Upper lobe of left lung (tissue), 6 donors: ENCODE measurements at places on chromosomes 3 and 15. TPM values are rescaled to one million over a fixed set of nuclear protein-coding genes. Genes with fewer than 3 reads are reported as not detected.

DNA sequence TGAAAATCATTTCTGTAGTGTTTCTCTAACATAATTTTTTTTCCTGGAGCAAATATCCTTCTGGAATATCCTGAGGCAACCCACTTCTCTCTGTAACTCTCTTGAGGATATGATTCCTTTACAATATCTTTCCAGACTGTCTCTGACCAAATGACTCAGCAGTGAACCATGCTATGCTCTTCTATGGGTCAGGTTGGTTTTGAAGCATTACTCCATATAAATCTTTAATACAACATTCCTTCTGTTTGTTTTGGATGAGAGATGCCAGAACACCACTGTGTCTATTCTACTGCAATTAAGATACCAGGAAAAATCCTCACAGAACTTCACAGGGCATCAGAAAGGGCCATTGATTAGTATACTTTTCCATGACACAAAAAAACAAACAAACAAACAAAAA is 626.4 kb upstream of the ZNF385D start:
- H3K4me1 ChIP-seq, result peaks cover 3% of the 10 kb centered on the region
- no peaks in the 10 kb centered on the region for H3K27me3 ChIP-seq
- no peak for DNase-seq
- no peaks in the 10 kb centered on the region for H3K36me3 ChIP-seq
- no peak overlapping the region for H3K27ac ChIP-seq

- H3K27me3 ChIP-seq, result no peaks in the 10 kb centered on the region
- H3K4me1 ChIP-seq, result peaks cover 6% of the 10 kb centered on the region
- DNase-seq, result no peak
- H3K36me3 ChIP-seq, result no peaks in the 10 kb centered on the region
- H3K27ac ChIP-seq, result no peak overlapping the region
These were observed 76.0 kb downstream of the FEM1B start for GRCh38 chr15:68353421-68354135.

GRCh38 chr3:10948326-10948725 is 44.2 kb upstream of the SLC6A1 start:
- no peaks in the 10 kb centered on the region for H3K27me3 ChIP-seq
- no peaks in the 10 kb centered on the region for H3K4me1 ChIP-seq
- no peak for DNase-seq

DNA sequence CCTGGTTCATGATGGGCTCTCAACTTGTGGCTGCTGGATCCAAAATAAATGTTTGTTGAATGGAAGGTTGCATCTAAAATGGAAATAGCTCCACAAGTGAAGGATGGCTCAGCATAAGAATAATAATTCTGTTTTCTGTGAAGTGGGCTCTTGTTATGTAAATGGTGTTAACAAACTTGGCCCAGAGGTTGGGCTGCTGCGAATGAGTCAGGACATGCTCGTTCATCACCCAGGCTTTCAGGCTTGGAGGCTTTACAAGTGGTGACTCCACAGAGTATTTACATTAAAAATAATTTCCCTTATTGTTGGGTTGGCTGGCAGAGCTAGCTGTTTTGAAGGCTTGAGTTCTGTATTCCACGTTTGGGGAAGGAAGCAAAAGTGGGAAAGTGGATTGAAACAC is 60.5 kb downstream of the ITGB5 start:
- no peak overlapping the region for H3K4me3 ChIP-seq
- H3K27me3 ChIP-seq, result no peaks in the 10 kb centered on the region
- H3K27ac ChIP-seq, result no peak overlapping the region
- H3K4me1 ChIP-seq, result peaks cover 8% of the 10 kb centered on the region
- no peak for DNase-seq

DNA sequence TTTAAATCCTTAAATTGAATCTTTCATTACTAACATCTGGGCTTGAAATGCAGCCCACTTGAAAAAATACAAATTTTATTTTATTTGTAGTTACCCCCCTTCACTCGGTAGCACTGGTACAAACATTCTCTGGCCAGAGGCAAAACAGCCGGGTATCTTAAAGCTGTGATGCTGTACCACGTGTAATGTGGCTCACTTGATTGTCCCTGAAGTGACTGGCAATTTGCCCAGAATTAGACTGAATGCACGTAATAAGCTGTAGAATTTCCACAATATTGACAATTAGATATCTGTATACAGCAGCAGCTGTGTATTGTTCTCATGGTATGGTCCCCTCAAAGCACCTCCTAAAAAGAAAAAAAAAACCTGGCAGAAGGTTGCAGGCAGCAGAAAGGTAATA is 192.8 kb upstream of the TBC1D5 start:
- no peaks in the 10 kb centered on the region for H3K4me1 ChIP-seq
- H3K36me3 ChIP-seq, result no peaks in the 10 kb centered on the region
- DNase-seq, result no peak
- no peak overlapping the region for H3K4me3 ChIP-seq

DNA sequence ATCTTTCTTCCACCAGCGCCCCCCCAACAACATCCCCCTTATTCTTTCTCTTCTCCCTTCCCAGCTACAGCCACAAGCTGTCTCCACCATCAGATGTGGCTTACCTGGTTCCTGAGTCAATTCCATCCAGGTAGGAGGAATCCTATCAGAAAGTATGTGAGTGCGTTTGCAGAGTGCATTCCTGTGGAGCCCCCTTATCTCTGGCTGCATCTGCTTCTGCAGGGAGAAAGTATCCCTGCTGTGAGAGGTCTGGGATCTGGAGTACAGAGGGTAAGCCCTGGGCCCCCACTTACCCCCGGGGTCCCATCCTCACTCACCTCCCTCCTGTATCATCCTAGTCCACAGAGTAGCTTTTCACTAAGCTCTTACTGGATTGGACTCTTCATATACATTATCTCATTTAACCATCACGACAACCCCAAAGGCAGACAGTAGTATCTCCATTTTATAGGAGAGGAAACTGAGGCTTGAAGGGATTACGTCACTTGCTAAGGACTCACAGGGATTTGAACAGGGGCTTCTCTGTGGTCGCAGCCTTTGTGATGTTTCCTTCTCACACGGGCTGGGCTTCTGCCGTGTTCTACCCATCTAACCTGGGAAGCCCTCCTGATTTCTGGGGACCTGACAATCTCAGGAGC is 22.2 kb upstream of the MAGEF1 start:
- no peak overlapping the region for H3K27ac ChIP-seq
- H3K4me3 ChIP-seq, result no peak overlapping the region

- H3K4me3 ChIP-seq, result peak overlapping the region; percentile 7
- no peaks in the 10 kb centered on the region for H3K27me3 ChIP-seq
- H3K36me3 ChIP-seq, result no peaks in the 10 kb centered on the region
- DNase-seq, result peak; percentile 14
- no peak overlapping the region for H3K27ac ChIP-seq
These were observed 85.6 kb downstream of the PDCD6IP start for GRCh38 chr3:33883951-33884561.

DNA sequence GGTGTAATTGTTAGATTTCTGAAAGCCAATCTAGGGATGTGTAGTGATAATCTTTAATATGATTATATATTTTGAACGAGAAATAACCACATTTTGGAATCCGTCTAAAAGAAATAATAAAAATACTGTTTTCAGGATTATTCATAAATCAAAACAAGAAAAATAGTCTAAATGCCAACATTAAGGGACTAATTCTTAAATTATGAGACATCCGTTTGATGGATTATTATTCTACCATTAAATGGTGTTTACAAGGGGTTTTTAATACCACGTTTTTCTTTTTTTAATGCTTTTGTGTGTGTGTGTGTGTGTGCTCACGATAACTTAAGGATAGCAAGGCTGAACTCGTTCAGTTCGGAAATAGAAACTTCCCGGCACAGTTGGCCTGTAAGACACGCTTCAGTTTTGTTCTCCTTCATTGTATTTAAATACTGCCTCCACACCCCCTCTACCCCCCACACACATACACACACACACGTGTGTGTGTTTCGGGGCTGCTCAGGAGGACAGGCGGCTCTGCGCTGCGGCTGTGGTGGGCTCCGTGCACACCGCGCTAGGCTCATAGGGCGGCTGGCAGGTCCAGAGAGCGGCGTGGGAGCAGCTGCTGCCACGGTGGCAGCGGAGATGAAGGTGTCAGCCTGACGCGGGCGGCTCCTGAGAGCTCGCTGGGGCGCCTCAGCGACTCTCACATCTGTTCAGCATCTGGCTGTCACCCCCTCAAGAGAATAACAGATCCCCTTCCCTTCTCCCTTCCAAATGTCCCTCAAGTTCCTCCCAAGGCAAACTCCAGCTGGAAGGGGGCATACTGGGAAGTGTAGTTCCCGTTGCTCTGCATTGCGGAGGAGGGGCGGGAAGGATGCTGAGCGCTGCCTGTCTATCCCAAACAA is 23.0 kb upstream of the ANP32A start:
- H3K27me3 ChIP-seq, result no peaks in the 10 kb centered on the region
- no peak overlapping the region for H3K27ac ChIP-seq
- H3K4me3 ChIP-seq, result peak overlapping the region; percentile 31
- H3K4me1 ChIP-seq, result peaks cover 9% of the 10 kb centered on the region

- no peak overlapping the region for H3K27ac ChIP-seq
- no peaks in the 10 kb centered on the region for H3K4me1 ChIP-seq
- no peak for DNase-seq
- no peaks in the 10 kb centered on the region for H3K36me3 ChIP-seq
- no peak overlapping the region for H3K4me3 ChIP-seq
These were observed 774 bp upstream of the TMCO5A start for GRCh38 chr15:37933666-37934065.

ALPK3 gene
- 36.4 TPM for total RNA-seq

ARPIN gene
- total RNA-seq, result 40.4 TPM

HRG gene
- 0.13 TPM for total RNA-seq

KBTBD13 gene
- not detected for total RNA-seq

MAGI1 gene
- 33.0 TPM for total RNA-seq

ESYT3 gene
- 49.2 TPM for total RNA-seq

BCL2A1 gene
- 81.9 TPM for total RNA-seq

TMEM45A gene
- total RNA-seq, result 17.4 TPM

CX3CR1 gene
- total RNA-seq, result 0.59 TPM

RAD51 gene
- total RNA-seq, result 2.8 TPM

KLHL40 gene
- not detected for total RNA-seq

DNAH12 gene
- 0.94 TPM for total RNA-seq

TM6SF1 gene
- total RNA-seq, result 7.5 TPM
